ENCODE measurements at places on chromosomes 16 and 17.
A peak's percentile ranks its signal among the peaks of the same experiment; 100 is the strongest.

DNA sequence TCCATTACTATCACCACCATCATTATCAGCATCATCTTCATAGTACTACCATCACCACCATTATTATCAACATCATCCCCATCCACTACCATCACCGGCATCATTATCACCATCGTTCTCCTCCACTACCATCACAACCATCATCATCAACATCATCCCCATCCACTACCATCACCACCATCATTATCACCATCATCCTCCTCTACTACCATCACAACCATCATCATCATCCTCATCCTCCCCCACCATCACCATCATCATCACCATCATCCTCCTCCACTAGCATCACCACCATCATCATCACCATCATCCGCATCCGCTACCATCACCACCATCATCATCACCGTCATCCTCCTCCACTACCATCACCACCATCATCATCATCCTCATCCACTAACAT lies 639.8 kb upstream of the RBFOX1 start:
- DNase-seq, result no peak

DNA sequence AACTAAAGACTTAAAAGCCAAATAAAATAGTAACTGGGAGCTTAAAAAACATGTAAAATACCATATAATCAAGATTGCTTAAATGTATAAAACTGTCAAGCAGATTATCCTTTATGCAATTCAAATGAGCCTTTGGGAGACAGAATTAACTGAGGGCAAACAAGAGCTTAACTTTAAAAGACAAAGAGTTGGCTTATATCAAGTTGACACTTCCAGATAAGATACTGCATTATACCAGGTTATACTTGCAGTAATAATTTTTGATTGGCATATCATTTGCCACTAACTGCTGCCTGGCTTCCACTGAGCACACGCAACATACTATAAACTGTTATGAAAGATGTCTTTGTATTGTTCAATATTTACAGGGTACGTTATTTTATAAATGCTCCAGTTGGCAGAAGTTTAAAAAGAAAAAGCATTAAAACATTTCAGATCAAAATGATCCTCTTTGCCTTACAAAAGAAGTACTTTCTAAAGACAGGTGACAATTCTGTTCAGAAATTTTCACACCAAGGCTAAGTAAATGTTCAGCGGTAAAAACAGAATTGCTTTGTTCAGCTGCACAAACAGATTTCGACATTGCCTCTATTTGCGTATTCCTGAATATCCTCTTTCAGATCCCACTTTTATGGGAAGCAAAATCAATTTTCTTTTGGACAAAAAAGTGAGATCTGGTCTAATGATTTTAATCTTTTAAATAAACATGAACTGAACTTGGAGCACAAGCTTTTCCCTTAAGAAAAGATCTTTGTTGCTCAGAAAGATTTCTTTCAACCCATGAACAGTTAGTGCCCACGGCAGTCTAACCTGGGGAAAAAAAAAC lies 50.7 kb downstream of the TOX3 start:
- no peak for DNase-seq

DNA sequence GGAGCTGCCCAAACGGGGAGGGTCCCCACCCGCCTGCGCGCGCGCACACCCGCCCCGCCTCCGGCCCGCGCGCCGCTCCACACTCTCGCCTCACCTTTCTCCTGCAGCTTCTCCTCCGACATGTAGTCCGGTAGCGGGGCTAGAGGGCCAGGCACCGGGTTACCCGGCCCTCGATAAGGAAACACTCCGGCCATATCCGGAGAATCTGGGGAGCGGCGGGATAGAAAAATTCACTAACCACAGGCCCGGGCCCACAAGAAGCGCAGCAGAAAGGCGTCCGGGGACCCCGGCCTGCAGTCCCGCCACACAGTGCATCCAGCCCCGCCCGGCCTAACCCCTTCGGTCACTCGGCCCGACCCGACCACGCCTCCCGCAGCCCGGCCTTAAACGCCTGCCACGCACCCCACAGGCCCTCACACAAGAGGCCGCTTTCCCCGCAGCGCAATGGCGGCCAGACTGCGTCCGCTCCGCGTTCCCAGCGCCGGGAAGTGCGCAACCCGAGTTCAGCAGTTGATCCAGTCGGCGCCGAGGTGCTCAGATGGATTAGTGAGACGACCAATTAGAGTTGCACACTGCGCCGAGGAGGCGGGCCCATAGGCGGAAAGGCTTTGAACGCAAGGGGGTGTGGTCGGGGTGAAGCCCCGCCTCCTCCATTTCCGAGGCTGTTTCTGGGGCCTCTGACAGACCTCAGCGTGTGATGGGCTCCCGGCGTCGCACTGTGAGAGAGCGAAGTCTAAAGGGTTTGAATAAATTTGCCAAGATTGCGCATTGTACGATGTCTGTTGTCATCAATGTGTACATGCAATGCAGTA lies at the start of gene PRPF8:
TSS of gene PRPF8 (minus strand) at position 490 of the 812 bp plus-strand sequence. CDS start at position 194, 296 bp downstream.
- DNase-seq, result peak; percentile 97

- no peak for DNase-seq
Measured at GRCh38 chr17:21530311-21530710, 154.2 kb downstream of the KCNJ12 start.

DNA sequence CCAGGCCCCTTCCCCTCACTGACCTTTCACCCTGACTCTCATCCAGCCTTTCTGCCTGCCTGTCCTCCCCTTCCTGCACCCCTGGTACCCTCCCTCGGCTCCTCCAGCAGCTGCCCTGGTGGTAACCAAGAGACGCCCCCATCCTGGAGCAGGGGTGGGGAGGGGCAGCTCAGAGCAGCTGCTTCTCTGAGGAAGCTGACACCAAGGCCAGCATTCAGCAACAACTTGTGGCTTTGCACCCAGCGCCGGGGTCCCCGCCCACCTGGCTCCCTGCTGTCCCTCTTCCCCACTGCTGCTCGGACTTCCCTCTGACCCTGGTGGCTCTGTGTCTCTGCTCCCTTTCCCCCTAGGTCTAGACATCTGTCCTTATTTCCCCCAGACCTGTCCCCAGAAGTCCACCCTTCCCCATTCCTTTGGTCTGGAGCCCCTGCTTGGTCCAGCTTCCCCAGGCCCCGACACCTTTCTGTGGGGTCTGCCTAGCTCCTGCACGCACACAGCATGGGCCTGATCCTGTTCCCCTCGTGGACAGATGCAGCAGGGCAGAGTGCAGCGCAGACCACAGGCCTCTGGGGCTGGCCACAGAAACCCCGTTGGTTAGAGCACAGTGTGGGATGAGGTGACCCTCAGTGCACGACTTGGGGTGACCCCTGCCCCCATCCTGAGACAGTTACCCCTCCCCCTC lies 1.2 kb upstream of the ATP2A1 start:
- no peak for DNase-seq

DNA sequence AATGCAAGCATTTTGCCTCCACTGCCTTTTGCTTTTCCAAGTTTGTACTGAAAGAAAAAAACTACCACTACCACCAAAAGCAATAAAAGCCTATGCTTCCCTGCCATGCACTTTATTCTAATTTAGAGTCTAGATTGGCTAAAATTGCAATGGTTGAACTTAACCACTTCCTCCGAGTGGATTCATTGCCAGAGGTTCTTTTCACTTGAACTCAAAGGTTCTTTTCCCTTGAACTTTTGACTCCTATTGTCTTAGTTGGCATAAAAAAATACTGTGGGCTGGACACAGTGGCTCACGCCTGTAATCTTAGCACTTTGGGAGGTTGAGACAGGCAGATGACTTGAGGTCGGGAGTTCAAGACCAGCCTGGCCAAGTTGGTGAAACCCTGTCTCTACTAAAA lies 319.8 kb upstream of the GOT2 start:
- no peak for DNase-seq

DNA sequence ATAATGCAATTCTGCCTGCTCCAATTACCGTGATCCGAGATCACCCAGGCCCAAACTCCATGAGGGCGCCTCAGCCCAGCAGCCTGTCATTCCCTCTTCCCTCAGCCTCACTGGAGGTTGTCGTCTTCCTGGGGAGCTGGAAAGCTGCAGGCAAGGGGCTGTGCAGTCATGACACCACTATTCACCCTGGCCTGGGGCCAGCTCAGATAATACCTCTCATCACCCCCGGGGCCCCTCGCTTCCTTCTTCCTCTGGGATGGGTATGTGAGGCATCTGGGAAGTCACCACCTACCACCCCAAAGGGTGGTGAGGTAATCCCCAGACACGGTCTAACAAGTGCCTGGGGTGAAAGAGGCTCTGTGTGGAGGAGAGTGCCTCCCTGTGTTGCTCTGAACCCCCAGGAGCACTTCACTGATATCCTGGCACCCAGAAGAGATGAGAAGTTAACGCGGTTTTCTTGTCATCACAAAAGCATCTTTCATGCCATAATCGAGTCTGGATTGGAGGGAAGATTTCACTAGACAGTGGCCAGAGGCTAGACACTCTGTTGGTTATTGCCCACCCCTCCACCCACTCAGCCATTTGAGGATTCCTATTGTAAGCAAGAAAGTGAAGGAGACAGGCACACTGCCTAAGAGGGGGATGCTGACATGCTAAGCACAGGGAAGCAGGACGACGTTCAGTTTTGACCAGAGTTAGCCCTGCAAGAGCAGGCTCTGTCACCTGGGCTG lies 18.4 kb downstream of the CFAP20 start:
- no peak for DNase-seq

DNA sequence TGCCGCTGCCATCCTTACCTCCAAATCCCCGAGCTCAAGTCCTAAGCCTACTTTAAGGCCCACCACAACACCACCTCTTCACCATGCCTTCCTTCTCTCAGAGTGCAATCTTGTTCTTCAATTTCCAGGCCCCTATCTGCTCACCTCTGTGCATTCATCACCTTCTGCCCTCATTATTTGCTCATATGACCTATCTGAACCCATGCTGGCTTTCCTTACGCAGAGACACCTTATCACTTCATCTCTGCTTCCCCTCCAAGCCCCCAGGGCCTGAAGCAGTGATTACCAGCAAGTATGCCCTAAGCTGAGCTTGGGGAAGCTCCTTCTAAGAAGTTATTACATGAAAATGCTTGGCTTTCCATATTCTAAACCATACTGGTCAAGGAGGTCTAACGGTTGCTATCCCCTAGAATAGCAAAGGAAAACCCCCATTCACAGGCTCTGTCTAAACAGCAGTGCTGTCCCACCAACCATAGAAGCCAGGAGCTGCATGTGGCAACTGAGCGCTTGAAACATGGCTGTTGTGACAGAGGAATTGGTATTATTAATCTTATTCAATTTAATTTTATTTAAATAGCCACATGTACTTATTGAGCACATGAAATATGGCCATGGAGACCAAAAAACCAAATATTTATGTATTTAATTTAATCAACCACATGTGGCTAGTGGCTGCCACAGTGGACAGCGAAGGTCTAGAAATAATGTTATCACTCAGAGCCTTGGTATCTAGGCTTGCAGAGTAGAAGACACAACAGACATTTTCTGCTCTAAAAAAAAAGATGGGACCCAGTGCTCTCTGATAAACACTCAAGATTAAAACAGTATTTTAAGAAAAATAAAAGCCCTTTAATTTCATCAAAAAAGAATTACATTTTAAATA lies 13.9 kb downstream of the USP7 start:
- no peak for DNase-seq

DNA sequence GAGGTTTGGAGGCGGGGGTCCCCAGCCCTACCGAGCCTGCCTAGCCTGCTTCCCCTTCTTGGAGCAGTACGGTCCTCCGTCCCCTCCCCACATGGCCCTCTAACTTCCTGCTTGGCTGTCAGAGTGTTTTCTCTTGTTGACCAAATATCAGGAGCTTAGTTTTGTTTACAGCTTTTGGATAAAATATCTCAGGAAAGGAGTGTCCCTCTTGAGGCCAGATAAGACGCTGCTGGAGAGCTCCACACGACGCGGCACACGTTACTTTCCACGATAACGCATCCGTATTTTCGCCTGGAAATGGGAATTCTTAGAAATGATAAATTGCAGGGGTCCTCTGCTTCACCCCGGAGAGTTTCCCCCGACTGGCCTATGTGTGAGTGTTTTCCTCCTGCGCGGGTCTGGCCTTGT lies 182.9 kb downstream of the MAF start:
- DNase-seq, result no peak

- DNase-seq, result no peak
Measured at GRCh38 chr16:3587547-3588110, 10.4 kb upstream of the NLRC3 start.

GRCh38 chr17:81132770-81133723 lies 32.3 kb upstream of the PVALEF start:
- DNase-seq, result no peak

GRCh38 chr17:73066148-73066884 lies 26.2 kb downstream of the SLC39A11 start:
- DNase-seq, result no peak

DNA sequence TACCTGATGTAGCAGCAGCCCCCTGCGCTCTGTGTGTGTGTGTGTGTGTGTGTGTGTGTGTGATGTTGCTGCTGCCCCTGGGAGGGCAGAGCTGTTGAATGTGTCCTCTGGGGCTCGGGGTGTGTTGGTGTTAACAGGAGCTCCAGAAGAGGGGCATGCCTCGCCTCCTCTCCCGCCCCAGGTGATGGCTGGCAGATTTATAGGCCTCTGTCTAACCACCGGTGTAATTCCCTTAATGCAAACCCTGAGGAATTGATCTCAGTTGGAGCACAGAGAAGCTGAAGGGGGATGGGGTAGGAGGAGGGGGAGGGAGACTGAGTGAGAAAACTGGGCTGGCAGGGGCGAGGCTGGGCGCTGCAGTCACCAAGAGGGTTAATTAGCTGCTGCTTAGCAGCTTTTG lies 10.0 kb downstream of the CACNA1G start:
- no peak for DNase-seq

GRCh38 chr17:70976447-70976846 lies 807.1 kb downstream of the KCNJ2 start:
- no peak for DNase-seq

DNA sequence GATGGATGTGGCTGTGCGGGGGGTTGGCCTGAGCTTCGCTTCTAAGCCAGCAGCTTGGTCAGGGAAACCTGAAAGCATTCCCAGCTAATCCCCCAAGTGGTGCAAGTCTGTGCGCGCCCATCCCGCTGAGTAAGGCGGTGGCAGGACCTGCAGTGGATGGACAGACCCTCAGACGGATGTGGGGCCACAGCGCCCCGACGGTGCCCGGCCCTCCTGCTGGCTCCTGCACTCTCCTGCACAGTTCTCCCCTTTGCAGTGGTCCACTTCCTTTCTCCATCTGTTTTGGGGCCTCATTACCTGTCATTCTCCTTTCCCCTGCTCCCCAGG lies 2.3 kb downstream of the ATP2A1 start:
- DNase-seq, result no peak

DNA sequence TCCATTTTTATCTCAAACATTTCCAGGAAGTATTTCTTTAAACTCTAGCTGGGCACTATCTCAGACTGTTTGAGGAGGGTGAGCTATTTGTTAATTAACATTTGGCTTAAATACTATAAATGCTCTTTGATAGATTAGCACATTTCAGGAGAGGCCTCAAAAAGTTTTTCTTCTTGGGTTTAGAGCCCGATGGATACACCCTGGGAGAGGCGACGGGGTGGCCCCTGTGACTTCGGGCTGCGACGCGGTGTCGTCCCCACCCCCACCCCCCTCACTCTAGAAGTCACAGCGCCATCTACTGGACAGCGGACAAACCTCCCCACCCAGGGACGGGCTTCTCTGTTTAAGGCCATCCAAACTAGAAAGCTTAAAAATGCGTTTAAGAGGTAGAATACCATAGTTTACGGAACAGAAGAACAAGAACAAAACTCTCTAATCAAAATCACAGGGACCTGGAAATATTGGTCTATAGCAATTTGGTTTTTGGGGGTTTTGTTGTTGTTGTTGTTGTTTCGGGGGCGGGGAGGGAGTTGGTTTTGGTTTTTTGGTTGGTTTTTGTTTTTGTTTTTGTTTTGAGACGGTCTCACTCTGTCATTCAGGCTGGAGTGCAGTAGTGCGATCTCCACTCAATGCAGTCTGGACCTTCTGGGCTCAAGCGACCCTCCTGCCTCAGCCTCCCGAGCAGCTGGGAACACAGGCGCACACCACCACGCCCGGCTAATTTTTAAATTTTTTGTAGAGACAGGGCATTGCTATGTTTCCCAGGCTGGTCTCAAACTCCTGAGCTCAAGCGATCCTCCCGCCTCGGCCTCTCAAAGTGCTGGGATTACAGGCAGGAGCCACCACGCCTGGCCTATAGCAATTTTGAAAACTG lies 254.4 kb downstream of the C16orf95 start:
- no peak for DNase-seq
